ENCODE measurements at places on chromosomes 1 and 21. TPM values are rescaled to one million over a fixed set of nuclear protein-coding genes. Genes with fewer than 3 reads are reported as not detected.

DNA sequence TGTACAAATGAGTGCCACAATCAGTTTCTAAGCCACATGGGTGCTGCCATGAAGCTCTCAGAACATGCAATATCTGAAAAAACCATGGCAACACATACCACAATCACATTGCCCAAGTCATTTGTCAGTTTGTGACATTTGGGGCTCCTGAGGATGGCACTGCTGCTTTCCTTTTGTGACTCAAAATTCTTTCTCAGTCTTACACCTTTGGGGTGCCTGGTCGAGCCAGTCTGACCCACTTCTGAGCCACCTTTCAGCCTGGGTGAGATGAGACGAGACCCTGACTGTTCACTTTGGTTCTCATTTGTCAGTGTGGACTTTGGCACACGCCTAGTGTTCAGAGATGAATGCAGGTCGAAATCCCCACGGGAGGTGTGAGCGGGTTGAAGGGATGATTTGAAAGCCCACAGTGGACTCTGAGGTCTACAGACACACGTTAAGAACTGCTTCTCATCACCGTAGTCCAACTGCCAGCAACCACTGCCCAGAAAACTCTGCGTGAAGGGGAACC lies 8.0 kb downstream of the BATF3 start:
- H3K4me3 ChIP-seq: no peak overlapping the region
- no peaks in the 10 kb centered on the region for H3K36me3 ChIP-seq
- no peak overlapping the region for H3K27ac ChIP-seq
- no peaks in the 10 kb centered on the region for H3K27me3 ChIP-seq
- H3K4me1 ChIP-seq: no peaks in the 10 kb centered on the region

- H3K27ac ChIP-seq: peak overlapping the region; percentile 81
- no peak for DNase-seq
- no peaks in the 10 kb centered on the region for H3K36me3 ChIP-seq
- no peaks in the 10 kb centered on the region for H3K27me3 ChIP-seq
Measured at GRCh38 chr1:16386454-16387113, 19.5 kb downstream of the SZRD1 start.

Gene MTARC2
- 17.3 TPM for total RNA-seq

DNA sequence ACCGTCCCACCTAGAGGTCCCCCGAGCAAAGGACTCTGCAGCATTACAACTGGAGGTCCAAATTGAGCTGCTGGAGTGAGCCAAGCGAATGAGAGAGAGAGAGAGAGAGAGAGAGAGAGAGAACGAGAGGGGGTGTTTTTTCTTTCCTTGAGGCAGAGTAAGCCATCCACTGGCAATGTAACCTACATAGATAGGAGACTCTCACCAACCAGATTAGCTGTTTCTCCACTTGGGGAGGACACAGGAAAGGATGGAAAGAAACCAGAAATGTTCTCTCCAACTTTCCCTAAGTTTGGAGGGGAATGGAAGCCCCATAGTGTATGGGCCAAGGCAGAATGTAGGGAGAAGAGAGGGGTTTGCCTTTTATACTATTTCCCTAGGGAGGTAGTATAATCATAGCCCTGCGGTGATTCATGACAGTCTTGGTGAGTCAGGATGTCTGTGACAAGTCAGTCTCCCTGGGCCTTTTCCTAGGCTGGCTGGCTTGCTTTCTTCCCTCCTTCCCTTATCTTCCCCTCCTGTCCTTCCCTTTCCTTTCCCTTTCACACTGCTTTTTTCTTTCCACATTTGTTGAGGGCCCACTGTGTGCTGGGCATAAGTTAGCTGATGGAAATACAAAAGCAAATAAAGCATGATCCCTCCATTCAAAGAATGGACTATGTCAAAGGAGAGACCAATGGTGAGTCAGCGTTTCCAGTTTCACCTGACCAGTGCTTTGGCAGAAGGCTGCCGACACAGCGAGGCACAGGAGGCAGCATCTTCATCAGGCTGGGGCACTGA lies 7.1 kb downstream of the FNDC7 start:
- H3K36me3 ChIP-seq: no peaks in the 10 kb centered on the region
- H3K27ac ChIP-seq: no peak overlapping the region
- no peaks in the 10 kb centered on the region for H3K4me1 ChIP-seq
- H3K4me3 ChIP-seq: no peak overlapping the region
- H3K27me3 ChIP-seq: no peaks in the 10 kb centered on the region
- DNase-seq: no peak

DNA sequence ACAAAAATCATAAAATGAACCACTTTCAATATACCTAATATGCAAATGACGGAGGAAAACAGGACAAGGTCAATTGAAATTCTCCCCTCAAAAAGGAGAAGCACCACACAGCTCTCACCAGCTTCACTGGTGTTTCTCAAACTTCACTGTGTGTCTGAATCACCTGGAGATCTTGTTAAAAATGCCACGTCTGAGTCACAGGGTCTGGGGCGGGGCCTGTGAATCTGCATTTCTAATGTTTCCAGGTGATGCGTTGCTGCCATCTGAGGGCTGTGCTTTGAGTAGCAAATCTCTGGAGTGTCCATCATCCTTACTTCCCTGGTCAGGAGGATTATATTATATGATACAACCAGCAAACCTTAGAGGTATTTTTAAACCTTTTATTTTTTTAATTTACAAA lies 9.0 kb downstream of the CLDN19 start:
- no peak overlapping the region for H3K27ac ChIP-seq
- H3K27me3 ChIP-seq: no peaks in the 10 kb centered on the region
- H3K36me3 ChIP-seq: no peaks in the 10 kb centered on the region
- no peaks in the 10 kb centered on the region for H3K4me1 ChIP-seq

GRCh38 chr1:18989176-18989799 lies 32.8 kb upstream of the IFFO2 start:
- no peaks in the 10 kb centered on the region for H3K4me1 ChIP-seq
- DNase-seq: no peak
- H3K4me3 ChIP-seq: no peak overlapping the region
- H3K27ac ChIP-seq: no peak overlapping the region
- no peaks in the 10 kb centered on the region for H3K27me3 ChIP-seq
- H3K36me3 ChIP-seq: no peaks in the 10 kb centered on the region

- no peak overlapping the region for H3K4me3 ChIP-seq
- H3K27me3 ChIP-seq: no peaks in the 10 kb centered on the region
- DNase-seq: no peak
- no peak overlapping the region for H3K27ac ChIP-seq
Measured at GRCh38 chr21:38082936-38083485, 166.8 kb upstream of the KCNJ6 start.
